ENCODE measurements at places on chromosomes 11 and 22.

DNA sequence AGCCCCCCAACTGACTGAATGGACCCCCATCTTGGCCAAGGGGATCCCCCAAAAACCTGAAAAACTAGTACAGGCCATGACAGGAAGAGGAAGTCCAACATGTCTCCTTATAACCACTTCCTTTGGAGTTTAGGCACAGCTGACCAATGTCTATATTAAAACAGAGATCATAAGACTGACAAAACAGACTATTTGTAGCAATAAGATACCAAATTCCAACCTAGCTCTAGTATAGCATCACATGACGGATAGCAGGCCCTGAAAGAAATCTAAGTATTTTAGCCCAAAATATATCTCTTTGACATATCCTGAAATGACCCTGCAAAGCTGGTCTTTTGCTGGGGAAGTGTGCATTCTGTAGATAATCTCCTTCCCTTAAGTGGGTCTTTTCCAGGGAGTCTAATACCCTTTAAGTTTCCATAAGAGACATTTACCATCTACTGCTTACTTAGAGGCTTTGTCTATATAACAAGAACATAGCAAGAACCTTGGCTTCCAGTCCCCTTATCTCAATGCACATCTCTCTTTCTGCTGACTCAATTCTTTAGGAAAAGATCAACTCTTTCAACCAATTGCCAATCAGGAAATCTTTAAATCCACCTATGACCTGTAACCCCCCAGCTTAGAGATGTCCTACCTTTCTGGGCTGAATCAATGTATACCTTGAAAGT is 34.9 kb upstream of the ACER3 start:
- DNase-seq, result no peak

- no peak for DNase-seq
Observed at GRCh38 chr22:29230972-29231875, 25.5 kb downstream of the EMID1 start.

DNA sequence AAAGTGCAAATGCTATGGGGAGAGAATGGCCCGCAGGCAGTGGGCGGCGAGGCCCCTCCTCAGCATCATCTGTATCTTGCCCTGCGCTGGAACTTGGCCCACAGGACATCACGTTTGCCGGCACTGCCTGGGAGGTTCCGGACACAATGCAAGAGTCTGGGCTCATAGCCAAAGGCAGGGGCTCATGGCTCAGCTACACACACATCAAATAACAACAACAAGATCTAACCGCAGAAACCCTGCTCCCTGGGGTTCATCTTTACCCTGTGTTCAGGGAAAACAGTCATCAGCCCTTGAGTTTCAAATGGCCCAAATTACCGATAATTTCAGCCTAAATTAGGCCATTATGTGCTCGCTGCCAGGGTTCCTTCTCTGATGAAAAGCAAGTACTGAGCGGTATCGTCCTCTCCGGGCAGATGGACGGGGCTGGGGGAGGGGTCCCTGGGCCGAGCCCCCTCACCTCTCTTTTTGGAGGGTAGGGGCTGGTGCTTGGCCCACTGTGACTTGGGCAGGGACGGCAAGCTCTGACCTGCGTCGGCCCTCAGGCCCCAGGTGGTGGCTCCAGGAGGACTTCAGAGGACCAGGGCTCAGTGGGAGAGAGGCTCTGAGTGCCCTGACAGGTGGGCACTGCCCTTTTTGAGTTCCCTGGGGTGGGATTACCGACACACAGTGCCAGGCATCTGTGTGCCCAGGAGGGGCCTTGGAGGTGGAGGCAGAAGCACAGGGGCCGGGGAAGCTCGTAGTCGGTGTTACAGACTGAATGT is 25.0 kb upstream of the GAL start:
- peak; percentile 36 for DNase-seq

DNA sequence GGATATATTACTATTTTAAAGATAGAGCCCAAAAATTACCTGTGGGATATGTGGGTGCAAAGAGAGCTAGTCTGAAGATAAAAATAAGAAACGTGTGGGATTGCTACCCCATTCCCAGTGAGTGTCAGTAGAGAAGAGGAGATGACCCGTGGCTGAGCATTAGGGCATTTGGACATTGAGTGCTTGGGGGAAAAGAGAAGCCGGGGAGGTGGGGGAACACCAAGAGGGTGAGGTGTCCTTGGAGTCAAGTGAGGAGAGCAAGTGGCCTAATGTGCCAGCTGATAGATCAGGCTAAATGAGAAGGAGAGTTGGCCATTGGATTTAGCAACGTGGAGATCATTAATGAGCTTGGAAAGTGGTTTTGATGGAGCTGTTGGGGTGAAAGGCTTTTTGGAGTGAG is 1.2 kb downstream of the POLR2F start:
- DNase-seq, result no peak

DNA sequence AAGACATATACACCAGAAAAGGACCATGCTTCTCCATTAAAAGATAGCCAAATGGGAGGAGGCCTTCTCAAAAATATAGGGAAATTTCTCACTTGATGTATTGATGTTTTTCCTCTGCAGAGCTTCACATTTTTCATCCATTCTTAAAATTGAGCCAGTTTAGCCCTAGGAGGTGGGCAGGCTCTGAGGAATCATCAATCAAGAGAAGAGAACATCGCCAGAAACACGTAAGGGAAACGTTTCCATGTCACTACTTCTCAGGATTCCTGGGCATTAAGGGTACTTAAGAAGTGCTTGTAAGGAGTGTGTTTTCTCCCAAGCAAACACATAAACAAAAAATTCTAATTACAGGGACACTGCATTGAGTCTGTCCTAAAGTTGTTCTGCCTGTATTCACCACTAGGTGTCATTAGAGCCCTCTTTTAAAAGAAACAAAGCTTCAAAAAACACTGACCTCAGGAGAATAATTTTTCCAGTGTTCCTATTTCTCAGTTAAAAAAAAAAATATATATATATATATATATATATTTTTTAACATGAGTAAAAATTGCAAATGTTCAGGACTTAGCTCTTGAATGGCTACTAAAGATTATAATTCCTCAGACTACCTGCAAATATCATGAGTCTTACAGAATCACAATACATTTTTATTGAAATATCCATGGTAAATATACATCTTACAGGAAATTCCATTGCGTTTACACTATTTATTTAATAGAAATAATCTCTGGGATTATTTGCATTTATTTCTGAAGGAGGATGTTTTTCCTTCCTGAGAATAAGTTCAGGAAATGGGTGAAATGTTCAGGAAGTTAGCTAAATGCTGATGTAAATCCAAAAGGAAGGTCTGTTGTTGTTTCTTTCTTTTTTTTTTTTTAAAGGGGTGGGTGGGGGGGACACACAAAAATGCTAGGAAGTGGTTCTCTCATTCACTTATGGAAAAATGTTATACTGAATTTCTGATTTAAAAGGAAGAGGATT is 16.0 kb downstream of the FZD4 start:
- no peak for DNase-seq

GRCh38 chr22:27709919-27710675 is 91.5 kb downstream of the MN1 start:
- no peak for DNase-seq

- no peak for DNase-seq
Observed at GRCh38 chr11:65652511-65653228, 10.0 kb downstream of the RELA start.

GRCh38 chr11:61460474-61460881 is 30.6 kb downstream of the SDHAF2 start:
- DNase-seq, result no peak

DNA sequence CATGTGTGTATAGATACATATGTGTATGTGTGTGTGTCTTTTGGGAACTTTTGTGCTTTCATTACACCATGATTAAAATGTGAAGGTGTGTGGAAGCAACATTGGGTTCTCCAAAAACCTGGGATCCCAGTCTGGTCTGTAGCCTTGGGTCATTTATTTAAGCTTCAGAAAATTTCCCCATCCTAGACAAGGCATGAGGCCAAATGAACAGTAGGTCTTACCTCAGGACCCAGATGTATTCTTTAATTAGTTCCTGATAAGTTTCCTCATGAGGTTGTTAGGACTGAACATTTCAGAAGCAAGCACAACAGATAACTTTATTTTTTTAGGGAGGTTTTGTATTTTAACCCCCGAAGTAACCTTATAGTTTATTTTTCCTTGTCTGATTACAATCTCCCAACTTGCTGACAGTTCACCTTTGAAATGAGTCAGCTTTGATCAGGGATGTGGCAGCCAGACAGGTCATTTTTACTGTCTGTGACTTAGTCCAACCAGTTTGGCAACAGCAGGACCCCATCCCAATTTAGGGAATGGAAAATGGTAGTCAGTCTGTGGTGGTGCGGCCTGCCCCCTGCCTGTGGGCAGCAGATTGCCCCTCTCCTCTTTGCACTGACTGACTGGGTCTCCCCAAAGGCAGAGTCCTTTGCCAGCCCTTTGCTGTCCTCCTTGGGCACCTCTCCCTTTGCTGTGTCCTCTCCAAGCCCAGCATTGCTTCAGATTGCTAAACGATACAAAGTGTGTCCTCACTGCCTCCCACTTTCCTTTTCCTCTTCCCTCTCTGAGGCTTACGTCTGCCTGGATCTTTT is 88.3 kb downstream of the NAV2 start:
- DNase-seq, result no peak

GRCh38 chr11:19332476-19332875 is 91.7 kb upstream of the E2F8 start:
- DNase-seq, result no peak

DNA sequence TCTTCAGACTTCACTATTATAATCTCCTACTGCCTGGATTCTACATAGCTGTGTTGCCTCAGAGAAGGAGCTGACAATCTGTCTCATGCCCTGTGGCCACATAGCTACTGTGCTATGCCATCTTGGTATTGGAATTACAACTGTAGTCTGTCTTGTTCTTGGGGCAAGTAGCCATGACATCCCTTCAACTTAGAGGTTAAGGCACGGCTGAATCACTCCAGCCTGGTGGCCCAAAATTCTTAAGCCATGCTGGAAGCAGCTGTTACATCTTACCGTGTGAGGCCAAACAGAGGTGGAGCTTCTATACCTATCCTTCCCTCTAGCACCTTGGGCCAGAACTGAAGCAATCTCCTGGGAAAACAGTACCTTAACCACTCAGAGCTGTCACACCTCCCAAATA is 14.8 kb downstream of the CARD18 start:
- no peak for DNase-seq

DNA sequence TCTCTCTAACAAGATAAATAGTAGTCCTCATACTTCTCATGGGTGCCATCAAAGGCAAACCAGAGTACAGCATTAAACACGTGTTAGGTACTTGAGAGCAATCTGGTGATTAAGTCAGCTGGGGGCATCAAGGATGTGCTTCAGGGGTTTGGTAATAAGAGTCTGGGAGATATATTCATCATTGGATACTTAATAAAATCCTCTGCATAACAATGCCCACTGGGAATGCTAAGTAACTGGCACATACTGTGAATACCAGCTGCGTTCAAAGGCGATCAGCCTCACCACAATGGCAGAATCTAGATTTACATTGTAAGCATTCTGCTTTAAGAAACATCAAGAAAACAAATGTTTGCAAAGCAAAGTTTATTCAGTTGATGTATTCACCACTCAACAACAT is 268.6 kb upstream of the PITPNB start:
- no peak for DNase-seq

DNA sequence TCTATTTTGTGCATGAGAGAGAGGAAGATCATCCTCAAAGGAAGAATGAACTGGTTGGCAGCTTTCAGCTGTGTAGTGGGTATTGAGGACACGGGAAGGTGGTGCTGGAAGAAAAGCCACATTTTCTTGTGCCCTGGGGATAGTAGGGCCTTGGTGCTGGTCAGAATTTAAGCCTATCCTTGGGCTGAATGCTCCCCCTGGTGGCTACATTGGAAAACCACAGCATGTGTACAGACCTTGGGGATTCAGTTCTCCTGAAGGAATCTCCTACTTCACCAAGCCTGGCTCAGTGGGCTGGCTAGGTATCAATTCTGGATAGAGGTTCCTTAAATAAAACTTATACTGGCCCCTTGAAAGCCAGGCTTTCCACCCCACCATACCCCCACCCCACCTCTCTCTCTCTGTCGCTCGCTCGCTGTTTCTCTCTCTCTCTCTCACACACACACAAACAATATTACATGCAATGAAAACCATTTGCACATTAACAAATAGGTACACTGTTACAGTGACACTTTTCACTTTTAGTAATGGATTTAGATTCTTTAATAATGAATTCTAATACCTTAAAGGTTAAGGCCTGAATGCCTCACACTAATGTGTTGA is 2.8 kb upstream of the OR51M1 start:
- DNase-seq, result peak; percentile 5

GRCh38 chr22:37750596-37751162 is 53.8 kb downstream of the TRIOBP start:
- no peak for DNase-seq

DNA sequence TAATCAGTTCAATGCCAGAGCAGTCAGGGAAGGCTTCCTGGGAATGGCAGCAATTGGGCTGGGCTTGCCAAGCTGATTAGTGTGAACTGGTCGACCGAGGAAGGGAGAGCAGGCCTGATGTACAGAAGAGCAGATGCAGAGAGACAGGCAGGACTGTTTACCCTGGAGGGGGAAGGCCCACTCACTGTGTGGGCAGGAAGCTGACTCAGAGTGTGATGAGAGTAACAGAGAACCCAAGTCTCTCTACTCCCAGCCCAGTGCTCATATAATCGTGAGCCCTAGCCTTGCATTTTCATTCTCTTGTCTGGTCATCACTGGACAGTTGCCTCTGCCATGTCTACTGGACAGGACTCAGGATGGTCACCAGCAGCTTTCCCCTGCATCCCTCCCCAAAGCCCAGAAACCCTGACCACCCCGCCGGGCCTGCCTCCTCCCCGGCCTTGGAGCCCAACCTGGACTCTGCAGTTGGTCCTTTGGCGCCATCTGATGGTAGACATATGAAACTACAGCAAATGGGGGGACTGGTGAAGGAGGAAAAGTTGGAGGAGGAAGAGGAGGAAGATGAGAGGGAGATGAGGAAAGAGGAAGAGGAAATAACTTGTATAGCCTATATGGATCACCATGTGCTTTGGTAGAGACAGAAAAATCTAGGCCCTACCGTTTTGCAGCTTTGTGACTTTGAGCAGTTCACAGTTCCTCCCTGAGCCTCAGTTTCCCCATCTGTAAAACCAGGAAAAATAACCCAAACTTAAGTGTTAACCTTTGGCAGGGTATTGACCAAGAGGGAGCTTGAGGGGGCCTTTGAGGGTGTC is 43.4 kb upstream of the PRDM11 start:
- DNase-seq, result peak; percentile 46

All from right renal cortex interstitium (tissue), 3 donors.